ENCODE measurements at places on chromosomes 3 and 15.

GRCh38 chr3:191353022-191353777 is 22.9 kb upstream of the UTS2B start:
- DNase-seq = no peak

- DNase-seq = no peak
These were observed 148.3 kb upstream of the IQSEC1 start for GRCh38 chr3:13221491-13222061.

- no peak for DNase-seq
These were observed 51.5 kb downstream of the RAD18 start for GRCh38 chr3:8911781-8912180.

- DNase-seq = no peak
These were observed 728.9 kb upstream of the DPPA4 start for GRCh38 chr3:110066206-110066605.

DNA sequence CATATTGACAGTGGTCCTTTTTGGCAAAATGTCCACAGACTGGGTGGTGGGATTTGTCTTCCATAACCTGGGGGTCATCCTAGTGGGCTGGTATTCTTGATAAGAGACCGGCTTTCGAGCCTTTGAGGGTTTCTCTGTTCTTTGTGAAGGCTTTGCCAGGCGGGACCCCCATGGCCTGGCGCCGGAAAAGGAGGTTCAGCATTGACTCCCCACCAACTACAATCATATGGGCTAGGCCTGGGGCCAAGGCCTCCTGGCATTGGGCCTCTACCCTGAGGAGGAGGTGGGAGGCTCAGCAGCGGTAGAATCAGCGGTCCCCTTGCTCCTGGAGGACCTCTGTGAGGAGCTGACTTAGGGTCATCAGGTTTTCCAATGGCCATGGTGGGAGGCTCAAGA is 19.8 kb upstream of the HDAC11 start:
- DNase-seq = no peak

DNA sequence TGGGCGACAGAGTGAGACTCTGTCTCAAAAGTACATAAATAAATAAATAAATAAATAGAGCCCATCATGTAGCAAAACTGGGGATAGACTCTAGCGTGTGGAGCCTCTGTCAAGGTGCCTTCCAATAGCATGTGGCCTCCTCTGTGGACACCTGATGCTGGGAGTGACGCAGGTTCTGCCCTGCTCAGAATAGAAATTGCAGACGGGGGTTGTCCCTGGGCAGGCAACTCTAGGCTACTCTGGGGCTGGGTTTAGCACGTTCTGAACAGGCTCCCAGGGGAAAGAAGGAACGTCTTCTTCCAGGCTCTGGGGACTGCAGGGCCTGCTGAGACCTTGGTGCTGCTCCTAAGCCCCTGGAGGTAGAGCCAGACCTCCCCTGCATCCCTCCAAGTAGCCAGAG is 65.3 kb downstream of the EPHB3 start:
- no peak for DNase-seq

GRCh38 chr15:34059946-34060345 is 20.9 kb upstream of the AVEN start:
- DNase-seq = no peak

DNA sequence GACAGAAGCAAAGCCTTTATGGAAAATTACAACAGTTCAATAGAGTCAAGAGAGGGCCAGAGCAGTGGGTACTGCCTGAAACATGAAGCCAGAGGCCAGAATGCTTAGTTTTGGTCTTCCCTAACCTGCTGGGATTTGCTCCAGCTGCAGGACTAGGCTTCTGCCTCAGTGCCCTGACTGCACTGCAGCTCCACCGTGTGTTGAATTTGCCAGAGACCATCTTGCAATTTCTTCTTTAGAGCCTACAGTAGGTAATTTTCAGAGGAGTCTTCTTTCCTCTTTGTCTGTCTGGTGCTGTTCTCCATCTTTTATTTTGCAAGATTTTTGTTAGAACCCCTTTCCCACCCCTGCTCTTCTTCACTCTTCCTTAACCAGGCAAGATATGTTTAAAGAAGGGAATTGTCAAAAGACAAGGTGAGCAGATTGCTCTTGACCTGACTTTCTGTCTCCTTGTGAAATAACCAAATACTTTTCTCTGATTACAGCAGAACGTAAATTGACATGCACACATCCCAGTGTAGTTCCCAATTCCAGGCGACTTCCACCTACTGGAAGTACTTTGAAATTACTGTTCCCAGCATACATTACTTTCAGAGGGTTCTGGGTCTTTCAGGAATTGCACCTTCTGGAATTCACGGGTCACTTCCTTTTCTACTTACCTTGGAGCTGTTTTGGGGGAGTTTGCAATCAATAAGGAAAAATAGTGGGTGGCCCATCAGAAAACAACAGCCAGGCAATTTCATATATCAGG is 161.2 kb downstream of the MINAR1 start:
- DNase-seq = no peak

GRCh38 chr3:189680723-189681122 is 49.5 kb downstream of the TP63 start:
- DNase-seq = no peak

DNA sequence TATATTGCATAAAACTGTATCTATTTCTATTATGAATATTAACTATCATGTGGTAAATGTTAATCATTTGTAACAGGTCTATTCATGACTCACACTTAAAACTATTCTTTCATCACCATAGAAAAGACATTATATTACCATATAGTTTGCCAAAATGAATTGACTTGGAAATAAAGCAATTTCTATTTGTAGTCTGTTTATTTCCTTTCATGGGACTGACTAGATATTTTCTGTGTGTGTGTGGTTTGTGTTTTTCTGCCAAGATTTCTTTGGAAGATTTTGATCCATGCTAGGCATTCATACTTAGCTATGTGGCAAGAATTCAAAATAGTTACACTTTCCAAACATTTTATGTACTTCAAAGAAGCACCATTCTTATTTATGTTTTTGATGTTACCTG is 522.5 kb upstream of the AGTR1 start:
- no peak for DNase-seq

- DNase-seq = no peak
These were observed 389.8 kb upstream of the KCNMB2 start for GRCh38 chr3:178146406-178146831.

DNA sequence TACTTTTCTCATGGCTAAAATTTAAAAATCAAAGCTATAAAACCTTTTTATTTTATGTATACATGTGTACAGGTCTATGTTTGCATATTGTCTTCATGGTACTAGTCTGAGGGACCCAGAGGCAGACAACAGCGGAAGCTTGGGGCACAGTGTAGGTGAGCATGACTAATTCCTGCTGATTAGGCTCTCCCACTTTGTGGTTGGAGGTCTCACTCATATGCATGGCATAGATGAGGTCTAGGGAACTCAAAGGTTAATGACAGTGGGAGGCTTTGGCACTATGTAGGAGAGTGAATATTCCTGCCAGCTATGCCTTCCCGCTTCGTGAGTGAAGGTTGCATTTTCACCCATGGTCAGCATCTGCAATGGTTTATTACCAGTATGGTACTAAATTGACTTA is 47.5 kb upstream of the AADACL2 start:
- no peak for DNase-seq

- no peak for DNase-seq
These were observed 161.6 kb upstream of the PDZRN3 start for GRCh38 chr3:73786321-73786807.

DNA sequence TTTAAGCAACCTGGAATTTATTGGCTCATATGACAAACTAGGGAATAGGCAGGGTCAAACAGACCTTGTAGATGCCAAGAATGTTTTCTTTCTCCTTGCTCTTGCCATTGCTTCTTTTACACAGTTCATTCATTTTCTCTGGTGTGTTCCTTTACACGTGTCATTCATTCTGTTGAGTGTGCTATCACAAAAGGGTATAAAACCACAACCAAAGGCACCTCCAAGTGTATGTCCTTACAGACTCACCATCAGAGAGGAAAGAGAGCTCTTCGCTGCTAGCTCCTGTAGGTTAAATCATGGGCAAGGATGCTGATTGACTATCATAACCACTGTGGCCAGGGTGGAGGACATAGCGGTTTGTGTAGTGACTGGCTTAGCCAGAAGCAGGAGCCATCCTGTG is 19.2 kb upstream of the FRMD4B start:
- DNase-seq = no peak

DNA sequence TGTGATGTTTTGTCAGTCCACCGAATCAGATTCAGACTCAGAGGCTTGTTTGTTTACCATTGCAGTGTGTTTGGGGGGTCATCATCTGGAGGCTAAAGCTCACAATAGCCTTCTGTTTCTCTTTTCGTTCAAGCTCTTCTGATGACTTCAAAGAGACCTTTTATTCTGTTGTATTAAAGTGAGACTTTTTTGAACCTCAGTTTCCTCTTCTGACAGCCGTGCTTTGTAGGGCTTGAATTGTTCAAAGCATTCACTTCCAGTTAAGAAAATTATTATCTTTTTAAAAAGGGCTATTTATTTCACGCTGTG is 1.3 kb downstream of the PXK start:
- DNase-seq = no peak

- DNase-seq = no peak
These were observed 104.3 kb downstream of the NEO1 start for GRCh38 chr15:73156431-73157191.

DNA sequence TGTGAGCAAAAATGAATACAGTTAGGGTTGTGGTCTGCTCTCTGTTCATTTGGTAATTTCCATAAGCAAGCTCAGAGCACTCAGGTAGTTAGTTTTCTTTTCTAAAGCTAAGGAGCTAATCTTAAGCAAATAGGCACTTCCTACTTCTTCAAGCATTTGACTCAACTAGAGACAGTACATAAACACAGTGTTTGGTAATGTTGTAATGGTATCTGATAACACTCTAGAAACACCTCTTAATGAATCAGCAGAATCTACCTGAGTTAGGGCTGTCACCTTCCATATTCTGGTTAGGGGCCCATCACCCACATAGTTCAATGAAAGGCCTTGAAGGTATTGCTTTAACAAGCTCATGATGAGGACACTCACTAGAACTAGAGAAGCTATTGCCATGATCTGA is 83.1 kb downstream of the PLCH1 start:
- no peak for DNase-seq

DNA sequence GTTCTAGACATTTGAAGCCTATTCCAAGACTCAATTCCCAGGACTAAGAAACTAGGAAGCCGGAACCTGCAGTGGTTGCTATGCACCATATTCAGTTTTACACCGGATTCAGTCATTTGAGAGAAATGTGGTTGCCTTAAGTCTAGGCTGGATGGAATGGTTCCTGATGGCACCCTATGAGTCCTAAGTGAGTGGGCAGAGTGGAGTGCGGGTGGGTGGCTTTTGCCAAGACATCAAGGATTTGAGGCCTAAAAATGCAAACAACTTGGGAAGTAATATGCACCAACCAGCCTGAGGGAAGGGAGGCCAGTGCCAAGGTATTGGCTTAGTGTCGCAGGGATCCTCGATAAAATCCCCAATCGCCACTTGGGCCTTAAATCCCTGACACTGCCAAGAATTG is 4.2 kb upstream of the CD276 start:
- DNase-seq = no peak

GRCh38 chr3:9388142-9388541 is 9.3 kb upstream of the SETD5 start:
- DNase-seq = no peak

DNA sequence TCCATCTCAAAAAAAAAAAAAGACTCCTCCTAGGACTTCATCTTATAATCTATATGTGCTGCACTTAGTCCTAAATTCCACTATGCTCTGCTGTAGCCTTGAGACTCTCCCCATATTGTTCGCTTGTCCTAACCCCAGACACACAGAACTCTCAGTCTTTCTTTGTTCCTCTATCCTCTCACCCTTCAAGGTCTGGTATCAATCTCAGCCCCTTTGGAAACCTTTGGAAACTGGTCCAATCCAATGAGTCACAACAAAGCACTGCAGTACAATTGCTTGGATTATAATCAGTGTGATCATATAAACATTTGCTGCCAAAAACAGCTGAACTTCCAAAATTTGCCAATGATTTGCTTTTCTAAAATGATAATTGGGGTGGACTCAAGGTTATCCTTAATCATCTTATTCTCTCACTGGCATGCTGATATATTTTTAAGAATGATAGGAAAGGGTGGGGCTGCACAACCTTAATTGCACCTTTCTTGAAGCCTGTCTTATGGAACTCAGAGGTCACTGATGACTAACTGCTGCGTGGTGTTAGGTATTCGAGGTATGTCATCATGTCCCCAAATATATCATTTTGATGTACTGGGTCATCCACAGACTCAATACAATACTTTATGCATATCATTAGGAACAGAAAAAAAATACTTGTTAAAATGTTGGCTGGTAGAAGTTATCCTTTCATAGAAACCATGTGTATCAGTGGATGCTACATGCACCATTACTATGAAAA is 756.7 kb downstream of the NR2F2 start:
- DNase-seq = no peak

GRCh38 chr15:59879506-59880265 is 124.4 kb upstream of the FOXB1 start:
- DNase-seq = no peak

GRCh38 chr15:22979238-22980188 is 655 bp downstream of the CYFIP1 start:
- no peak for DNase-seq

DNA sequence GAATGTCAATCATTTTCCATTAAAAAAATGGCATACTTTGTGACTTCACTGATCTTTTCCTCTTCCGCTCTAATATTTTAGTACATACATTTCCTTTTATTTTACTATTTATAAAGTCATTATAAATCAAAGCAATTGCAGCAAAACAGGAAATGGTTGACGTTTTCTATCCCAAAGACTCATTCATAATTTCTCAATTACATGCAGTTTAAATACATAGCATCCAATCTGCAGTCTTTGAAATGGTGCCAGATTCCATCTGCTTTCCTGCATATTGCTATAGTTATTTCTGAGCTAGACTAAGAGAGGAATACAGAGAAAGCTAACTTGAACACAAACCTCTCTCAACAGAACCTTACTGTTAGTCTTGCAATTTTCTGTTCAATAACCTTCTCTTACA is 179.8 kb downstream of the ZPLD1 start:
- DNase-seq = no peak

DNA sequence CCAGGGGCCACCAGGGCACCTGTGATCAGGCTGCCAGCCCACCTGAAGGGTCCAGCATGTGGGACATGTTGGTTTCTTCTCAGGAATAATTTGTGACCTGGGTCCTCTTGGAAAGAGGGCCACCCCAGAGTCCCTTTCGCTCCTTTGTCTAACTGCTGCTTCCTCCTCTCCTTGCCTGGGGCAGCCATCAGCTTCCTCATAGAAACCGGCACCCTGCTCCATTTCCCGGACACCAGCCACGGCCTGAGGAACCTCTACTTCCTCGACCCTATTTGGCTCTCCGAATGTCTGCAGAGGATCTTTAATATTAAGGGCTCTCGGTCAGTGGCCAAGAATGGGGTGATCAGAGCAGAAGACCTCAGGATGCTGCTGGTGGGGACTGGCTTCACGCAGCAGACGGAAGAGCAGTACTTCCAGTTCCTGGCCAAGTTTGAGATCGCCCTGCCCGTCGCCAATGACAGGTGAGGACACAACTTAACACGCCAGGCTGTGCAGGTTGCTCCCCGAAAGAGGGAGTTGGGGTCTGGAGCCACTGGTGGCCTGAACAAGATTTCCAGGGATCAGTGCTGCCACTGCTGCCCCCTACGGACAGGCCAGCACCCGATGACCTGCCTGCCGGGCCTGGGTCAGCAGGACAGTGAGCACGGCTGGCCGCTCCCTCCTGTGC is 109.7 kb downstream of the LRRK1 start:
- DNase-seq = no peak
